HS-5 (cell line): ENCODE measurements at places on chromosomes 7 and 10.

DNA sequence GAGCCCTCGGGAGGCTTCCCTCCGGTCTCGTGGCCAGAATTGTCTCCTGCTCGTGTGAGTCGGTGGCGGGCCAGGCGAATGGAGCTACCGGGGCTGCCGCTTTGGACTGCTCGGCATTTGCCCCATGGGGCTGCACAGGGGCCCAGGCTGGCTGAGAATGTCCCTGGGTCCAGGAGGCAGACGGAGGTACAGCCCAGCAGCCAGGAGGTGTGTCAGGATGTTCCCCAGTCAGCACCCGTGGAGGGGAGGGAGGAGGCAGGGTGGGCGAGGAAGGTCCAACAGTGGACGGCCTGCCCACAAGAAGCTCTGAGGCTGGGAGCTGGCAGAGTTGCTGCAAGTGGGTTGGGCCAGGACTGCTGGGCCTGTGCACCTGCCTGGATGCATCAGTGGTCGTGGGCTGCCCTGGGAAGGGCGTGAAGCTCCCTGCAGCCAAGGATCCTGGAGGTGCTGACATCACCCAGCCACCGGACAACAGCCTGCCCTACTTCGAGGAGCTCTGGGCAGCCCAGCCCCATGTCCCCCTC, 46.4 kb downstream of the PDGFA start:
- no peak for DNase-seq

DNA sequence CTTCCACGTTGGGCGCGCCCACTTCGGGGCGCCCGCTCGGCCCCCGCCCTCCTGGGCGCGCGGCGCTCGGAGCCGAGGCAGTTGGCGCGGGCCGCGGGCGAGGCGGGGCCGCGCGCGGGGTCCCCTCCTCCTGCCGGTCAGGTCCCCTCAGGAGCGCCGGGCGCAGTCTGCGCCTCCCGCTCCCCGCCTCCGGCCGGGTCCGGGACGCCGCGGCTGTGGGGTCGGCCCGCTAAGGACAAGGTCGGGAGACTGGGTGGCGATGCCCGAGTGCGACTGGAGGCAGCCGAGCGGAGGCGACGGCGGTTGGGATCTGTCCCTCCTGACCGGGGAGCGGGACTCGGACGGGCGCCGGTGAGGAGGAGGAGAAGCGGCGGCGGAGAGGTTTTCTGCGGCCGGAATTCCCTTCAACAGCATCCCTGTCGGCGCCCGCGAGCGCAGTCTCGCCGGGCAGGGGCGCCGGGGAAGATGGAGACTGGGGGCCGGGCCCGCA, at the start of gene ATRNL1:
ATRNL1 (plus strand) TSS at position 80 of the 490 bp plus-strand sequence; CDS start at position 466, 386 bp downstream.
- DNase-seq = no peak

DNA sequence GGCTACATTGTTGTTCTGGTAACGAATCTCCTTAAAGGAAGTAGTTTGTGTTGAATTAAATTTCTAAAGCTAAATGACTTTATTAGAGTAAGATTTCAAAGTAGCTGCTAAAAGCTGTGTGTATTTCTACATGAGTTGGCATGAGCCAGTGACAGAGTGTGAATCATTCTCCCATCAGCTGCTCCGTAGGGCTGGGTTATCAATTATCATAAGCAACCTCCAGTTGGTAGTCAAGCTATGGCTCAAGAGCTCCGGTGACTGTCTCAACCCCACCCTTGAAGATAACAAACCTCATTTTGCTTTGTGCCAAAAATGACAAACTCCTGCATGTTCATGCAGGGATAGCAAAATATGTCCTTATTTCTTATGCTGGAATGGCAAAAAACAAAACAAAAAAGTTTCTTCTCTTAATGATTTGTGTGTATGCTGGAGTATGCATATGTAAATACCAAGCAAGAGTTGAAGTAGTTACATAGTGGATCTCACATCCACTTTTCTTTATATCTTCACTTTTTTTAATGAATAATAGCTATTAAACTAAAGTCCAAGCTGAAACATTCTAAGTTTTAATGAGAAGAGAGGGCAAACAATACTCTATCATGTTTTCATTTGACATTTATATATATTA, 249.4 kb downstream of the CACNA2D1 start:
- DNase-seq = peak; percentile 36

DNA sequence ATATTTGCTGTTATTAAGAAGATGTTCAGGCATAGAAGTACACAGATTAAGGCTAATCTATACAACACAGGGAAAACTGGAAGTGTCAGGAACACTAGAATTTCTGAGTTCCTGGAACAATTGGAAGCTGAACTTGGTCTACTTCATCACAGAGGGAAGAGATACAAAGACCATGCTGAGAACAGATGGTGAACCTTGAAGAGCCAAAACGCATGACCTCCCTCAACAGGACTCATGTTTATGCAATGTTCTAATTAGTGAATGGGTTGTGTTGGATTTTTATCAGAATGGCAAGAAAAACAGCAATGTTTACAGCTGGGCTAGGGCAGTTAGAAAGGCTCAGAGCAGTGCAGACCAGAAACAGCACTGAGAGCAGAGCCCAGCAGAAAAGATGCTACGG, 94.9 kb downstream of the SFMBT2 start:
- DNase-seq = no peak

DNA sequence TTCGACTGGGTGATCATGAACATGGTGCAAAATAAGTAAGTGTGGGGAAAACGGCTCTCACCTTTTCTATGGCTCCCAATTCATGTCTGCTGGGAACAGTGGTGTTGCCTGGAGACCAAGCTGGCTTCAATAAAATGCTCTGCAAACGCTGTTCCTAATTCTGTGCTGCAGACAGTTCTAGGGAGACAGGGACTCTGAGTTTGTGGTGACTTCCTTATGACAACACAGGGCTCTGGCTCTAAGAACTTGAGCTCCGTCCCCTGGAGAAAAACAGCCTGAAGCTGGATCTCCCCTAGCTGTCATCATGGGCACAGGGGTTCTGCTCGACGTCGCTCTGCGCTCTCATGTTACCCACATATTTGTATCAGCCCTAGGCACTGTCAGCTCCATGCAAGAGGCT, 61.0 kb upstream of the INSYN2A start:
- DNase-seq = no peak

- peak; percentile 43 for DNase-seq
These were observed 43.9 kb upstream of the GPR158 start for GRCh38 chr10:25130906-25131305.
